Stimulated activated CD4-positive, alpha-beta T cell treated with anti-CD3 and anti-CD28 coated beads, TNF-alpha, amount 100 ng/mL, for 48 hours (primary cell): ENCODE measurements at places on chromosomes 11 and 22.

GRCh38 chr22:45284705-45285262 is at the start of gene UPK3A:
Gene UPK3A, plus strand, starts transcription at chr22:45284949. Its CDS starts 65 bp downstream, at chr22:45285014.
- DNase-seq: peak; percentile 18

GRCh38 chr11:76419896-76420295 is 24.9 kb upstream of the EMSY start:
- DNase-seq: no peak

DNA sequence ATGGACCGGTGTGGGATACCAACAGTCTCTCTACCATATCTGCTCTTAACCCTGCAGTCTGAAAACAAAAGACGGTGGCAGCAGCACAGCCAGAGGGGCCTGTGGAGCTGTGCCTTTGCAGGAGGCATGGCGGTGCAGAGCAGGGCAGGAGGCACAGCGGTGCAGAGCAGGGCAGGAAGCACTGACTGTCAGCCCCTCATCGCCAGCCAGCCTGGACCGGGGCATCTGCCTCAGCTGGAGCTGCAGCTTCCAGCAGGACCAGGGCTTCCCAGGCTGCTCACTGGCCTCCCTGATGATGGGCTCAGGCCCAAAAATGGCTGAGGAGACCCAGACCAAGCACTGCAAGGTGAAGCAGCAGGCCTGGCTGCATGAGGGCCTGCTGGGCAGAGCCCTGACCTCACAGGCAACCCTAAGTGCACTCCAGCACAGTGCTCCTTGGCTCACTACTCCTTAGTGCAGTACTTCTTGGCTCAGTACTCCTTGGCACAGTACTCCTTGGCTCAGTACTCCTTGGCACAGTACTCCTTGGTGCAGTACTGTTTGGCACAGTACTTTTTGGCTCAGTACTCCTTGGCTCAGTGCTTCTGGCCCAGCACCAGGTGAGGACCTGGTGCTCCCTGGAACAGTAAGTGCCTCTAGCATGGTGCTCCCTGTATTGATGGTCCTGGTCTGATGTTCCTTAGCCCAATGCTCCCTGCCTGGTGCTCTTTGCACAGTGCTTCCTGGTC is 78.0 kb downstream of the DHCR7 start:
- no peak for DNase-seq

GRCh38 chr11:46039990-46040389 is 81.3 kb downstream of the PHF21A start:
- DNase-seq: no peak

DNA sequence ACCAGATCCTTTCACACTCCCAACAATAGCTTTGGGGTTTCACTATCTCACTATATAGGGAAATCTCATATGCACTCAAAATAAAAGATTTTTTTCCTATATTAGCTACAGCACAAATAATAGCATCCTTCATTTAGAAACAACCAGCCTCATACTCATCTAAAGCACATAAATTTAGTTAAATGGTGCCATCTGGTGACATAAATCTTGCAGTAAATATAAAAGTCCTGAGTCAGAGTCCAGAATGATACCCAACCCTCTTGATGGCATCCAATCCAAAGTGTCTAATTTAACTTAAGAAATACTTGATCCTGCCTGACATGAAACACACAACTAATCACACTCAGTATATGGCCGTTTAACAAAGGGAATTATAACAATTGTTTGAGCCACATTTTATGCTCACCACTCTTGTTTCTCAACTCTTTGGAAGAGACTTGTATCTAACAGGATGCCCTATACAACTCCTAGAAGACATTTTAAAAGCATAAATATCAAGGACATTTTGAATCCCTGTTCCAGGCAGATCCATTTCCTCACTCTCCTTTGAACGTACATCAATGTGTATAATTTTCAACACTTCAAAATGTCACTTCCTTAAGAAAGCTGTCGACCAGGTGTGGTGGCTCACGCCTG is 36.2 kb downstream of the DLG2 start:
- DNase-seq: no peak

DNA sequence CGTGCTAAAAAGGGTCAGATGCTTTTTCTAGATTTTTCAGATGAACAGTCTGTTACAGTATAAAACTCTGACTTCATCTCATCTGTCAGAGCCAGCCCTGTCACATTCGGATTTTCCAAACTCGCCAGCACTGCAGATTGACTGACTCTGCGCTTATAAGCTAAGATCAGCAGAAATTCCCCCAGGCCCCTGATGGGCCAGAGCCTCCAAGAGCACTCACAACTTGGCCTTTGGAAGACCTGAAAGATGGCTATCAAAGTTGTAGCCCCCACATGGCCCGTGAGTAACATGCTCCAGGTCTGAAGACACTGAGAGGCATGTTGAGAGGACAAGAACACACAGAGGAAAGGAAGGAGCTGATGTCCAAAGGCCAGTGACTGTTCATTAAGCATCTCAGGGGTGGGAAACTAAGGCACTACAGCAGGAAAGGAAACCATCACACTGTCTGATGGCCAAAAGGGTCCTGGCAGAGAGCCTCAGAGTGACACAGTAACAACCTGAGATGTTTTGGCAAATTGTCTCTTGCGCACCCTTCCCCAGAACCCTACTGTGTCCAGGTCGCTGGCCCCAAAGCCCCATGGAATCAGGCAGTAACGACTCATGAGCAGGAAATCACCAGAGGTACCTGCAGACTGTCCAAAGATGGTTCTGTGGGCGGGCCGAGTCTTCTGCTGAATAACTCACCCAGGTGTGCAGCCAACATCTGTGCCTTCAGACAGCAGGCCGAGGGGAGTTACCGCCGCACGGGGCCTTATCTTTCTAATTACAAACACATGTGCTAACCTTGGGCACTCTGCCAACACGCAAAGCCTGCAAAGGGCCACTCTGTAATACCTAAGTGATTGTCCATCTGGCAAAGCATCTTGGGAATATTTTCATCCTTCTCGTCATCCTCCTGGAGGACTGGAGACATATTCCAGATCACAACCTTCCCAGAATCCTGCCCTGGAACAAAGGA is 23.6 kb downstream of the HIRA start:
- no peak for DNase-seq

- DNase-seq: no peak
These were observed 465.5 kb downstream of the GUCY1A2 start for GRCh38 chr11:106552694-106553203.

- DNase-seq: peak; percentile 25
These were observed 5.8 kb downstream of the ARSA start for GRCh38 chr22:50621948-50622722.

DNA sequence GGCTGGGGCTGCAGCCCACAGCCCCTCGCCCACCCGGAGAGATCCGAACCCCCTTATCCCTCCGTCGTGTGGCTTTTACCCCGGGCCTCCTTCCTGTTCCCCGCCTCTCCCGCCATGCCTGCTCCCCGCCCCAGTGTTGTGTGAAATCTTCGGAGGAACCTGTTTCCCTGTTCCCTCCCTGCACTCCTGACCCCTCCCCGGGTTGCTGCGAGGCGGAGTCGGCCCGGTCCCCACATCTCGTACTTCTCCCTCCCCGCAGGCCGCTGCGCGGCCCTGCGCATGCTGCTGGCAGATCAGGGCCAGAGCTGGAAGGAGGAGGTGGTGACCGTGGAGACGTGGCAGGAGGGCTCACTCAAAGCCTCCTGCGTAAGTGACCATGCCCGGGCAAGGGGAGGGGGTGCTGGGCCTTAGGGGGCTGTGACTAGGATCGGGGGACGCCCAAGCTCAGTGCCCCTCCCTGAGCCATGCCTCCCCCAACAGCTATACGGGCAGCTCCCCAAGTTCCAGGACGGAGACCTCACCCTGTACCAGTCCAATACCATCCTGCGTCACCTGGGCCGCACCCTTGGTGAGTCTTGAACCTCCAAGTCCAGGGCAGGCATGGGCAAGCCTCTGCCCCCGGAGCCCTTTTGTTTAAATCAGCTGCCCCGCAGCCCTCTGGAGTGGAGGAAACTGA is 731 bp downstream of the GSTP1 start:
- DNase-seq: no peak

DNA sequence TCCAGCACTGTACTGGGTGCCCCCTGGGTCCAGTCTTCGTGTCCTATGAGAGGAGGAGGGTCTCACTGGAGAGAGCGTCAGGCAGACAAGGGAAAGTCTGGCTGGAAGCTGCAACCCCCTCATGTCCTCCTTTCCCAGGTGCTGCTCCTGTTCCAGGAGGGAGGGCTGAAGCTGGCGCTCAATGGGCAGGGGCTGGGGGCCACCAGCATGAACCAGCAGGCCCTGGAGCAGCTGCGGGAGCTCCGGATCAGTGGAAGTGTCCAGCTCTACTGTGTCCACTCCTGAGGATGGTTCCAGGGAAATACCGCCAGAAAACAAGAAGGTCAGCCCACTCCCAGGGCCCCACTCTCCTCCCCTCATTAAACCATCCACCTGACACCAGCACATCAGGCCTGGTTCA is 10.2 kb downstream of the LGALS12 start:
- no peak for DNase-seq

DNA sequence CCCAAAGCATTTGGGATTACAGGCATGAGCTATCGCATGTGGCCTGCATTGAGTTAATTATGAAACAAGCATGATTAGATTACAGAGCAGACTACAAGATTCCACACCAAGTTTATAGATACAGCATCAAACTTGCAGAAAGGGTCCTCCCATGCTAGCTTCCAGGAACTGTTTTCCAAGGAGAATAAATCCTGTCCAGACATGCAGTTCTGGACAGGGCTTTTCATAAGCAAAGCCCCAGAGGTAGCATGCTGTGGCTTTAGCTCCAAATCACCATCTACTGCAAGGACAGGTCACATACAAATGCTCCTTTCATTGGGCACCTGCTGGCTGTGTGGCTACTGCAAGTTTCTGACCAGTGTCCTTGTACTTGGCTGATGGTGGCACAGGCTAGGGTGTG is 57.1 kb downstream of the HIRA start:
- no peak for DNase-seq

DNA sequence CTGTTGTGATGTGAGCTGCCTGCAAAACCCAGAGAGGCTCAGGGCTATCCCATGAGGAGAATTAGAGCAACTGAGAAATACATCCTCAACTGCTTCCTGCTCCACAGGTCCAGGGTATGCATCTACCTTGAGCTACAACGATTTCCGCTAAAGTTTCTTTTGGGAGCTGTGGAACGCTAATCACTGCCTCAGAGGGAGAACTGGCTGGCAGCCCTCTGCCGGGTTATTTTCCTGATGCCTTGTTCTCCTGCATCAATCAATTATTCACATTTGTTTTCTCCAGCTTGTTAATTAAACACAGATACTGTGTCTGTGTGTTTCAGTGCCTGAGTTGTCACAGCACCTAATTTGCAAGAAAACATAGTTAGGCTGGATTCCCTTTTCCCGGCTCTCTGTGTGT is 211.1 kb upstream of the PLET1 start:
- no peak for DNase-seq

DNA sequence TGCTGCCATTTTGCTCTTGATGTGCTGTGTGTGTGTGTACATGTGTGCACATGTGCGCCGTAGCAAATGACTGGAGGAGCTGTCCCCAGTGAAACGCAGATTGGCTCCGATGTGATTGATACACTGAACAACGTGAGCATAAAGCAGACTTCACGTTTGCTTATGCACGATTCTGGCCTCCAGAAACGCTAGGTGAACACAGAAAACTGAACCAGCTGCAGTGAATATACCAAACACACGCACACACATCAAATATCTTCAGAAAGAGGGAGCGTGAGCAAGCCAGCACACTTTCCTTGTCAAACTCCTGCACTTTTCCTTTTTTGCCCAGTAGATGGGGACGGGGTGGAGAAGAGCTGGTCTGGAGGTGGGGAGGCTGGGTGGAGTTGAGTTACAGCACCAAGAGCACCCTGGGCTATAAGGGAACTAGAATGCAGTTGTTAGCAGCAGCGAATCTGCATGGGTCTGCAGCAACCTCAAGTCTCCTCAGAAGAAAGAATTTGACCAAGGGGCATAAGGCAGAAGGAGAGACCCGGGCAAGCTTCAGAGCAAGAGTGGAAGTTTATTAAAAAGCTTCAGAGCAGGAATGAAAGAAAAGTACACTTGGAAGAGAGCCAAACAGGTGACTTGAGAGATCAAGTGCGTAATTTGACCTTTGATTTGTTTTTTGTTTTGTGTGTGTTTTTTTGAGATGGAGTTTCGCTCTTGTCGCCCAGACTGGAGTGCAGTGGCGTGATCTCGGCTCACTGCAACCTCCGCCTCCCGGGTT is 77.8 kb upstream of the CADM1 start:
- DNase-seq: no peak

- no peak for DNase-seq
These were observed 870.6 kb upstream of the LRRC4C start for GRCh38 chr11:42329929-42330565.

GRCh38 chr22:26406118-26406517 is 22.9 kb upstream of the ASPHD2 start:
- no peak for DNase-seq

DNA sequence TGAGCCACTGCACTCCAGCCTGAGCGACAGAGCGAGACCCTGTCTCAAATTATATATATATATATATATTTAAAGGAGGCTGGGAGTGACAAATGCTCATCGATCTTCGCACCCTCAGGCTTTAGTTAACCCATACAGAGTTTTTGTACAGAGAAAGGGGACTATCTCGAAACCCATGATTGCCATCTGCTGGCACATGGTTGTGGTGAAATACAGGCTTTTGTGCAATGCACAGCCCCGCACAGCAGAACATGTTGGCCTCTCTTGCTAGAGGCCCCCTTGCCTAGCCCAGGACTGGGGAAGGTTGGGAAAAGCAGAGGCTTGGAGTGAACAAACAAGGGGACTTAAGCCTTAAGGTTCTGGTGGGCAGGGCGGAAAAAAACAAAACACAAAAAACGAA is 3.6 kb downstream of the MYBPC3 start:
- DNase-seq: no peak

GRCh38 chr11:71272161-71272560 is 19.8 kb upstream of the SHANK2 start:
- DNase-seq: no peak

DNA sequence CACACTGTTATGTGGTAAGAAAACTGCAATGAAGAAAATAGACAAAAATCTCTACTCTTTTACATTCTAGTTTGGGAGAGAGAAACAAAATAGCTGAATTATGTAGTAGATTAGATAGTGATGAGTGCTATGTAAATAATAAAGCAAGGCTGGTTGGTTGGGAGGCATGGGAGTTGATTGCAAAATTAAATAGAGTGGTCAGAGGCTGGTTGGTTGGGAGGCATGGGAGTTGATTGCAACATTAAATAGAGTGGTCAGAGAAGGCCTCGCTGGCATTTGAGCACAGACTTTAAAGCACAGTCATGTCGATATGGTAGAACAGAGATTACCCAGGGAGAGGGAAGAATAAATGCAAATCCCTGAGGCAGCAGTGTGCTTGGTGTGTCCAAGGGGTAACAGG is 22.4 kb downstream of the SIK2 start:
- DNase-seq: no peak

GRCh38 chr22:25176175-25176574 is 23.5 kb upstream of the CRYBB3 start:
- no peak for DNase-seq

- no peak for DNase-seq
These were observed 1.1 kb downstream of the GNAZ start for GRCh38 chr22:23071230-23072076.

GRCh38 chr11:66607126-66607834 is 9.2 kb upstream of the RBM14 start:
- DNase-seq: no peak

- no peak for DNase-seq
These were observed 64.5 kb downstream of the MPPED1 start for GRCh38 chr22:43476341-43476740.
